Stimulated activated CD4-positive, alpha-beta T cell treated with anti-CD3 and anti-CD28 coated beads, Interleukin-12 subunit alpha, Interleukin-12 subunit beta, amount 100 ng/mL, for 48 hours (primary cell): ENCODE measurements at places on chromosomes 5 and 9.

DNA sequence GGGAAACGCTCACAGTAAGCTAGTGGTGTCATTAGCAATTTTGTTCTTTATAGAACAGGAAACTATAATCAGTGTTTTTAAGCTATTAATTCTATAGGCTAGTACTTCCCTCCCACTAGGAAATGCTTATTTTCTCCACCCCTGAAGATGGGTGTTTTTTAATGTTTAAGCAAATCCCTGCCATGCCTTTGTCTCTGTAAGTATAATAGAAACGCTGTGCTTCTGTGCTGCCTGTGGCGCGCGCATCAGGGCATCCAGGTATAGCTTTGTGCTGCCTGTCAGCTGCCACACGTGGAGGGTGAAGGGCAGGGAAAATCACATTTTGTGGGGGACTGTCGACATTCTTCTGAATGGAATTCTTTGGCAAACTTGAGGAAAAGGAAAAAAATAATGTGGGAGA, 217.5 kb downstream of the RAB3C start:
- no peak for DNase-seq

GRCh38 chr9:138115506-138115905, 237.9 kb downstream of the CACNA1B start:
- DNase-seq: no peak

DNA sequence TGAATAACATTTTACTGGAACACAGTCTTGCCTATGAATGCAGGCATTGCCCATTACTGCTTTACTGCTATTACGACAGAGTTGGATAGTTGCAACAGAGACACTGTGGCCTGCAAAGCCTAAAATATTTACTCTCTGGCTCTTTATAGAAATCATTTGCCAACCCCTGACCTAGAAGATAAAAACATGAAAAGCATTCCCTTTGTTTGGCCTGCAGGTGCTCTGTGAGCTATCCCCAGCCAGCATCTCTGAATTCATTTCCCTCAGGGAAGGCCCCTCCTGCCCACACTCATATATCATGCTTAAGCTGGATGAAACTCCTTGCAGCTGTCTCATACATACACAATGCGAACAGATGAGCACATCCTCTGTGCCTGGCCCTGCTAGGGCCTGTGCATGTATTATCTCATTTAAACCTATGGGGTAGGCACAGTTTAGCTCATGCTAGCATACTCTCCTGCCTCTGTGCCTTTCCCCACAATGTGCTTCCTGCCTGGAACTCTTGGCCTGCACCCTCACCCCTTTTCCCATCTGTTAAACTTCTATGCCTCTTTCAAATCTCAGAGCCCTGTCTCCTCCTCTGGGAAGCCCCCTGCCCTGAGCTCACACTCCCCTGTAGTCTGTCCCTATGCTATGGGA, 193.1 kb downstream of the PAX5 start:
- no peak for DNase-seq

GRCh38 chr5:55634866-55635265, 77.3 kb downstream of the SLC38A9 start:
- DNase-seq: no peak
